Activated CD4-positive, alpha-beta T cell treated with anti-CD3 and anti-CD28 coated beads, Interleukin-2, amount 10 ng/mL, durations not matched to agents 7 days and 5 days (primary cell): ENCODE measurements at places on chromosomes 7 and 10. TPM values are rescaled to one million over a fixed set of nuclear protein-coding genes. Genes with fewer than 3 reads are reported as not detected.

DNA sequence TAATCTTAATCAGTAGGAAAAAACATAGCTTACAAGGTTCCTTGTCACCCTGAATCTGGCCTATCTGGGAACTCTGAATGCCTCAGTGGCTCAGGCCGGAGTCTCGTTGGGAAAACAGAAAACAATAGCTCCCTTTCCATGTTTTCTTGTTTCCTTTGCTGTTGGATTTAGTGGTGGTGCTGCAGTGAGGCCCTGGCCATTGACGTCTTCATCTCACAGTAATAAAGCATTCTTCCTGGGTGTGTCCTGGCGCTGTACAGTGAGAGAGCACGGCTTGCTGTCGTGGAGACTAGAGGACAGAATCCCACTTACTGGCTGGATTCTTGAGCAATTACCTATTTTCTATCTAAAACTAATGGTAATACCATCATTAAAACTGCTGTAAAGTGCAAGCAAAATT, 1.3 kb upstream of the SPOCK2 start:
- DNase-seq: no peak

Gene POLL
- 26.5 TPM for total RNA-seq

Gene PPP1R3A
- not detected for total RNA-seq

- DNase-seq: no peak
Observed at GRCh38 chr7:19060761-19061259, 56.6 kb downstream of the TWIST1 start.

Gene CACNA2D1
- total RNA-seq: not detected

DNA sequence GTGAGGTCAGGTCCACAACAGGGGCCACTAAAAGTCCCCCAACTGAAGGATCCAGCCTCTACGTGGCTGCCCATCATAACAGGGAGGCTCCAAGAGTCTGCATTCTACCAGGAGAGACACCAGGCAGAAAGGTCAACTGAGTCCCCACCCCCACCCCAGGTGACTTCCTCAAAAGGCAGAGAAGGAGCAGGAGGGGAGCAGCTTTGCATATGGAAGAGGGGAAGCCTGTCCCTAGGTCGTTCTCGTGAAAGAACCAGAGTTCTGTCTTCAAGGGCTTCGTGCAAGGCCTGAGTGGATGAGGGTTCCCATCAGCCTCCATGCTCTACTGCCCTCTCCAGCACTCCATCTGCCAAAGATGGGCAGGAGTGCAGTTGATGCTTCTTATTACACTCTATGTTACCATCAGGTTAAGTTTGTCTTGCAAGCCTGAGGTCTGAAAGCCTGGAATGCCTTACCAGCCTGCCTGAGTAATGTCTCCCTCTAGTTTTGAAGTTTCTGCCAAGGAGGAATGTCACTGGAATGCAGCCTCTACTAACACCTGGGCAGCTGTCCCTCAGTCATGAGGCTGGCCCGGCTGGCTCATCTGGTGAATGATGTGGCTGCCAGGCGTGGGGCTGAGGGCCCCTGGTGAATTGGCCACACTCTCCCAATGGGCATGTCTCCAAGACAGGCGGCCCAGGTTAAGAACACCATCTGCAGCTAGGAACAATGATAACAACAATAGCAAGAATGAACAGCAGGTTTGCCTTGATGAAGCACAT, 54.3 kb upstream of the SMNDC1 start:
- DNase-seq: no peak

Gene ACBD7
- 8.1 TPM for total RNA-seq

- DNase-seq: no peak
Observed at GRCh38 chr7:7294911-7295310, 112.6 kb downstream of the C1GALT1 start.

DNA sequence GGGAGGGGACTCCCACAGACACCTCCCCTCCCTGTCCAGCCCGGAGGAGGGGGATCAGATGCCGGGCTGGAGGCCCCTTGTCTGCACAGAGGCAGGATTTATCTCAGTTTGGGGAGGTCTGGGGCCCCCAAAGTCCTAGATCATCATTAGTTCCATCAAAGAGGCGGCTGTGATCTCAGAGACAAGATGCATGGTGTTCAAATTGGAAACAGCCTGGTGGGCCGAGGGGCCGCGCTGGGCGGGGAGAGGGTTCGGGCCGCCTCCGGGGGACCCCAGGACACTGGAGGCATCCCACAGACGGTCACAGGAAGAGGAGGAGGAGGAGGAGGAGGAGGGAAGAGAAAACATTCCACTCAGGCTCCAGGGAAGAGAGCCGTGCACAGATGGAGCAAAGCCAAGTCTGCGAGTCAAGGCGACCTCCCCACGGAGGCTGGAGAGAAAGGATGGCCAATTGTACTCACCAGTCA, 69.5 kb upstream of the CUX1 start:
- DNase-seq: no peak

GRCh38 chr7:22114440-22114981, 168.8 kb upstream of the CDCA7L start:
- DNase-seq: no peak

DNA sequence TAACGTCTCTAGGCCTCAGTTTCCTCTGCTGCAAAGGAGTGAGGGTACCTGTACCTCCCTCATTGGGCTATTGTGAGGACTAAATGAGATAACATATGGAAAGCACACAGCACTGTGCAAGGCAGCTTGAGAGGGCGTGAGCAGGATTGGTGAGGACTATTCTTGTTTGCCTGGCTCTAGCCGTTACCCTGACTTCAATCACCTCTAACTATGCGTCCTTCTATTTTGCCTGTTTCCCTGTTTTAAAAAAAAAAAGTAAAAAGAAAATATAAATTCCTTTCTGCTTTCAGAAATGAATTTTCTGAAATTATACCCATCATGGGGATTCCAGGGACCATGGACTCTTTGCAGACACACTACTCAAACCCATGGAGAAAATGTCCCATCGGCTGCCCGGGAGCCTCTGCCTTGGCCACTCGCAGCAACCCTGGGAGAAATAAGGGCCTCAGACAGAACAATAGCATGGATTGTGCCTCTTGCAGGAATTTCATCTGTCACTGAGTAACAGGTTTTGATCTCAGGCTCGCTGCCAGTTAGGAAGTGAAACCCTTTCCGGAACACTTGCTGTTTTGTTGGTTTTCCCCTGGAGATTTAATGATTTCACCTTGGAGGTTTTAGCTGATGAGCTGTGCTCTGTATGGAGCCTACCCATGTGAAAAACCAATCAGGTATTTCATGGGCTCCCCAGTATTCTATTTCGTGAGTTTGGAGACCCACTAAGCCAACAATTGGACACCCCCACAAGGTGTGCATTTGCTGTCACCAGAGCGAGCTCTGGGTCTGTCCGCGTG, 55.6 kb downstream of the STEAP1B start:
- DNase-seq: no peak

Gene HHEX
- total RNA-seq: not detected
